Stimulated activated CD8-positive, alpha-beta memory T cell treated with anti-CD3 and anti-CD28 coated beads, Interleukin-2, amount 100 ng/mL, for 1 hour (primary cell): ENCODE measurements at places on chromosomes 4 and X.

GRCh38 chr4:113607147-113607720, 154.3 kb downstream of the CAMK2D start:
- no peak for DNase-seq

DNA sequence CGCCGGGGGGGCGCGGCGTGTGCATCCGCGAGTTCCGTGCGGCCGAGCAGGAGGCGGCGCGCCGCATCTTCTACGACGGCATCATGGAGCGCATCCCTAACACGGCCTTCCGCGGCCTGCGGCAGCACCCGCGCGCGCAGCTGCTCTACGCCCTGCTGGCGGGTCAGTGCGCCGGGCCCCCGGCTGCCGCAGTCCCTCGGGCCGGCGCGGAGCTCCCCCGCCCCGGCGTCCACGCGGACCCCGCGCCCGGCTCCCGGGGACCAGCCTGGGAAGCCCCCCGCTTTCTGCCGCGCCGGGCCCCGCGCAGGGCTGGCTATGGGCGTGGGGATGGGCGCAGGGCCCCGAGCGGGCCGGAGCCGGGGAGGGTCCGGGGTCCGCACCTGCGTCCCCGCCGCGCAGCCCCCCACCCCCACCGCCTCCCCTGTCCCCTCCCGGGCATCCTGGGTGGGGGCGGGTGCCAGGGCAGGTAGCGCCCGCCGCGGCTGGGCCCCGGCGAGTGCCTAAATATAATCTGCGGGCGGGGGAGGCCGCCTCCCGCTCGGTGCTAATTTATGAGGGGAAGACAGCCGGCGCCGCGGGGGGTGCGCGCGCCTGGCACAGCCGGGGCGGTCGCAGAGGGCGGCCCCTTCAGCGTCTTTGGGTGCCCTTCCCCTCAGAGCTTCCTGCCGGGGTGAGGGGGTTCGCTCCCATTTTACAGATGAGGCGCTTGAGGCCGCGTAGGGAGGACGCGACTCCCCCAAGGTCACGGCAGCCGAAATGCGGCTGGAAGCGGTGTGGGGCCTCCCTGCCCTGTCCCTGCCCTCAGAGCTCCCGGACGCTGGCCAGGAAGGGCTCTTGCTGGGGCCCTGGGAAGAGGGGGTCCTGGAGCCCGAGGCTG, 837 bp downstream of the NAT8L start:
- no peak for DNase-seq

DNA sequence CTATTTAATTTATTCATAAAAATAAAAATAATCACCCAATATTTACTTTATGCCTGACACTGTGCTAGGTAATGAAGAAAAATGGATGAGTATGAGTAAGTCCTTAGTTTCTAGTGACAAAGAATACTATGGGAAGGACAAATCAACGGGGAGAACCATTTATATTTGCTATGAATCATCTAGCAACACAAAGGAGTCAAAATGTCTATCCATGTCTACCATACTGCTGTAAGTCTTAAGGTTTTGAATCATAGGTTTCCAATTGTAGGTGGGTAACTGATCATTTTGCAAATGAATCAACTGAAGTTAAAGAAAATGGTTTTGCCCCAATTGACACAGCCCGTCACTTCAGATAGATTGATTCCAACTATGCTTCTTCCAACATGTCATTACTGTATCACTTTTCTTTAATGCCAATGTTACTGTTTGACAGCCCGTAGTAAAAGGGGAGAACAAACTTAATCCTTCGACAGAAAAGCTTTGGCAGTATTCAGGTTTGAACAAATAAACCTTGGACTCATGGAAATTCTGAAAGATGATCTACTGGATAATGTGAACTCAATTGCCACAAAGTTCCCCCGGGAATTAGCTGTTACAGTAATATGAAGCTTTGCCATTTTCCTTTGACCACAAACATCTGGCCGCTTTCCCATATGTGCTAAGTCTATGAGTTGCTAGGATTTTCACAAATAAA, 3.2 kb downstream of the TDO2 start:
- no peak for DNase-seq

DNA sequence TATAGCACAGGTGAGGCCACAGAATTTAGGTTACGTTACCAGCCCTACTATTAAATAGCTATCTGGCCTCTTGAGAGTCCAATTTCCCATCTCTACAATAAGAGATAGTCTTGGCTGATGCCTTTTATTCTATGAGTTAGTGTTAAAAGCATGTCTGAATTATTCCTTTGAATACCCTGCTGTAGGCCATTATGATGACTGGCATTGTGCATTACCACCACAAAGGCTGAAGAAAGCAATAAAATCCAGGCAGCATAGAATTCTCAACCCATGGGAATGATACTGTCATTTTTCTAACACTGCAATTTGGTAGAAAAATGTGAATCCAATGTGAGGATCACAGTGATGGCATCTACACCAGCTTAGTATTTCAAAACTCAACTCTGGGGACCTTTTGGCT, 51.4 kb downstream of the OTC start:
- DNase-seq, result no peak

DNA sequence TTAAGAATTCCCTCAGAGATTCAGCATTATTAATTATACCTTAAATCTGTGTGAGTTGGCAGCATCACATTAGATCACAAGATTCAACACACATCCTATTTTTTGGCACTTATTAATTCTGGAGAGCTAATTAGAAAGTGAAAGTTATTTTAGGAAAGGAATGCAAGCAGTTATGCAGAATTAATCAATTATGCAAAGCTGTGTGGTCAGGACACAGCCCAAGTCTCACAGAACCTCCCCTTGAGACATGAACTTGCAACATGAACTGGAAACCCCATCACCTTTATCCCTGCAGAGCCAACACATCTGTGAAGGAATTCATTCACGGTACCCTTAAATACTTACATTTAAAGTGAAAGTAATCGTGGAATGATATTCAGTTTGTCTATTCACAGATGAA, 80.5 kb downstream of the TSPAN5 start:
- DNase-seq, result no peak

GRCh38 chr4:110124711-110125110, 73.7 kb downstream of the ELOVL6 start:
- DNase-seq, result no peak

- no peak for DNase-seq
Observed at GRCh38 chr4:162406637-162407365, 243.0 kb upstream of the FSTL5 start.

- DNase-seq, result no peak
Observed at GRCh38 chr4:139609647-139610046, 53.6 kb upstream of the SETD7 start.

GRCh38 chr4:128384091-128384520, 96.5 kb upstream of the PGRMC2 start:
- DNase-seq, result no peak

GRCh38 chr4:36208893-36209473, 35.3 kb downstream of the ARAP2 start:
- peak; percentile 5 for DNase-seq

GRCh38 chrX:153766098-153766817, 2.2 kb downstream of the PLXNB3 start:
- no peak for DNase-seq

DNA sequence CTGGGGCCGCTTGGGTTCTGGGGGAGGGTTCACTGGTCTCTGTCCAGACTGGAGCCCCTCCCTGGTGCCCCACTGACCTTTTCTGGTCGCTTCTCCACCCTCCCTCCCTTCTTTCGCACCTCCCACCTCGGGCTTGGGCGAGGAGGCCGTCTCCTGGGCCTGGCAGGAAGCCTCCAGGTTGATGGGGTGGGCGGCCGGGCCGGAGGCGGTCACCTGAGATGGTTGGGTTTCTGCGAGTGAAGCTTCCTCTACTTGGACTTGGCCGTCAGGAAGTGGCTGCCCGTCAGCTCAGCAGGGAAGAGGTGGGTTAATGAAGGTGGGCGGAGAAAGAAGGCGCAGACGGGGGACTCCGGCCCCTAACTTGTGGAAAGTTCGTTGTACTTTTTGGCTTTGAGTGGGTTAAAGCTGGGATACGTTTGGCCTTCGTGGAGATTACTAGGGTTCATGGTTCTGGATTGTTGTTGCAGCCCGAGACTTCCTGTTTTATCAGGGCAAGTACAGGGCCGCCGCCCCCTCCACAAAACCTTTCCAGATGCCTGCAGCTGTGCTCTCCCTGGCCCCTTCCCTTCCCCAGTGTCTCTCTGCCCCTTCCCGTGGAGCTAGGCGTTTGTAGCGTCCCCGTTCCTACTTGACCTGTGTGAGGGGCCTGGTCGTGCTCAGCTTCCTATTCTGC, 1.2 kb downstream of the AKAP17A start:
- DNase-seq, result no peak

GRCh38 chr4:181822005-181822375, 421.2 kb upstream of the TENM3 start:
- DNase-seq, result no peak

- no peak for DNase-seq
Observed at GRCh38 chr4:48031802-48032525, 15.4 kb downstream of the NIPAL1 start.

DNA sequence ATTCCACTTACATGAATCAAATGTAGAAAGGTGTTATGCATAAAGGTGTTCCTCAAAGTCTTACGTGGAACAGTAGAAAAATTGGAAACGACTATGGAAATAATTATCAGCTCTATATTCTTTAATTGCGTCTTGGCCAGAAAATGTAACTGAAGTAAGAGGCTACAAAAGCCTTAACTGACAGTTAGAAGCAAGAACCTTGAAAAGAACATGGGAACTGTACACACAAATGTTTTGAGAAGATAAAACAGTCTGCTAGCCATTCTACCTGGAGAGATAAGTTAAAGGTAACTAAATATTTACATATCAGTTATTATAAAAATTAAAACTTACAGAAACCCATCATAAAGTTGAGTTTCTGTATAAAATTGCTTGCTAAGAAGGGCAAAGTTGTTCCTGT, 172.0 kb upstream of the FTHL17 start:
- no peak for DNase-seq

- DNase-seq, result no peak
Observed at GRCh38 chrX:70208479-70208878, 26.0 kb upstream of the AWAT1 start.

GRCh38 chrX:456551-457291, 70.0 kb upstream of the PPP2R3B start:
- DNase-seq, result no peak

- DNase-seq, result peak; percentile 5
Observed at GRCh38 chrX:15816886-15817285, 26.6 kb downstream of the ZRSR2 start.

DNA sequence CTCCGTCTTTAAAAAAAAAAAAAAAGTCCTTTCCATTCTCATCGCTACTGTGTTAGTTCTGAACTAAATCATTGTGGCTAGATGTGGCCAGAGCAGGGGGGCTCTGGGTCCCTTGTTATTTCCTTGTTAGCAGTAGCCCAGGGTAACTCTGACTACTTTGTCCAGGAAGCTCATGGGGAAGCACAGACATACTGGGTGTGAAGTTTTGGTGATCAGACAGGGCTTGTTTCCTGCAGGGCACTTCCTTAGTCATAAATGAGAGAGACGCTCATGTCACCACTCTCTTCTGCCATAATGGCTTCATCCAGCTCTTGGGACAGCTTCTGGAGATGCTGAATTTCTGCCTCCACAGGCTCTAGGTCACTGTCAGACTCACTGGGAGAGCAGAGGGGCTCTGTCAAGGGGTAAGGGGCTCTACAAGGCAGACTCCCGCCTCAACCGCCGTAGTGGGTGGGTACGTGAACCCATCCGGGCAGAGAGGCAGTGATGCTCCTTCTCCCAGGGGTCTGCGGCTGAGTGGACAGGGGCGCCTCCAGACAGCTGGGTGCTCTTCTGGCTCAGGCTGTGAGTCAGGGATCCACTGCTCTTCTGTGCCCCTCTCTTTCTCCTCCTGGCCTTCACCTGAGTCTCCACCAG, 12.9 kb downstream of the STIM2 start:
- peak; percentile 28 for DNase-seq

GRCh38 chrX:85159644-85160043, 83.9 kb downstream of the SATL1 start:
- no peak for DNase-seq

GRCh38 chr4:39415678-39416283, 9.1 kb downstream of the KLB start:
- DNase-seq, result no peak

GRCh38 chr4:7116705-7117104, 48.8 kb upstream of the GRPEL1 start:
- DNase-seq, result no peak

DNA sequence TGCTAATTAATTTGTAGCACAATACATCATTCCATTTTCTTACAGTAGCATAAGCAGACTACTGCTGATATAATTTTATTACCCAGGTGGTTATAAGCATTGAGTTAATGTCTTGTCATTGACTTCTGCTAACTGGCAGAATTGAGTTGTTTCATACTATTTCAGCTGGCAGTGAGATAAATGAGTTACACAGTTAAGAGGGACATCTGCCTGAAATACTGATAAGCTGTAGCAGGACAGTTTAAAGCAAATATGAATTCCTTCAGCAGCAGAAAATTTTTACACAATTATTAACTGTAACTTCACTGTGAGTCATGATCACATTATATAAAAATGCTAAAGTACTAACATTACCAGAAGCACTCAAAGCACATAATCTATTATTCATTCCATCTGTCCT, 326.8 kb downstream of the INPP4B start:
- DNase-seq, result no peak

DNA sequence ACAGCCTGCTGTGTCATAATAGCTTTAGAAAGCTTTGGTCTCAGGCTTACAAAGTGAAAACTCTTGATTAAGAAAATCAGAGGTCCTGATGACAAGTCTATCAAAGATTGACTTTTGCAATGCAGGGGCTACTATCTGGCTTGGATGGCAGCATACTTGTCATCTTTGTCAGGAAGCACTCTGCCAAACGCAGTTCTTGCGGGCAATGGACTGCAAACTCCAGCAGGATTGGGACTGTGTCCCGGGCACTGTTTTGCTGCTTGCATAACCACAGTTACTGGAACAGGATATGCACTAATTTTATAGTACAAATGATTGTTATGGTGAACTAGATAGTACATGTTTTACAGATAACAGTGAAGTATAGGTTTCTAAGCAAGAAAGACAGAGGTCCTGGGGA, 185.6 kb downstream of the IQCM start:
- no peak for DNase-seq

DNA sequence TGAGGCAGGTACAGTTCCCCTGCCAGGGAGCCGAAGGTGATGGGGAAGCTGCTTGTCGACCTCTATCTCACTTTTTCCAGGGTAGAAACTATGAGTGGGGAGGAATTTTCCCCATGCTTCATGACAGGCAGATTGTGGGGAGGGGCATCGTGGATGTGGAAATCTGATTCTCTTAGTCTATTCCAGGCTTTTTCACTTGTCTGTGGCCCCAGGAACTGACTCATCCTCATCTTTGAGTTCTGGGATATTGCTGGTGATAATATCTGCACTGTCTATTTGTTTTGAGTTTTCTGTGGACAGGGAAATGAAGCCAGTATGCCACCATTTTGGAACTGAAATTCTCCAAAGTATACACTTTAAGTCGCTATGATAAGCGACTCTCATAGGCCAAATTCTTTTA, 7.6 kb upstream of the TLR2 start:
- DNase-seq, result no peak

- no peak for DNase-seq
Observed at GRCh38 chr4:46316215-46316614, 73.7 kb downstream of the GABRA2 start.

DNA sequence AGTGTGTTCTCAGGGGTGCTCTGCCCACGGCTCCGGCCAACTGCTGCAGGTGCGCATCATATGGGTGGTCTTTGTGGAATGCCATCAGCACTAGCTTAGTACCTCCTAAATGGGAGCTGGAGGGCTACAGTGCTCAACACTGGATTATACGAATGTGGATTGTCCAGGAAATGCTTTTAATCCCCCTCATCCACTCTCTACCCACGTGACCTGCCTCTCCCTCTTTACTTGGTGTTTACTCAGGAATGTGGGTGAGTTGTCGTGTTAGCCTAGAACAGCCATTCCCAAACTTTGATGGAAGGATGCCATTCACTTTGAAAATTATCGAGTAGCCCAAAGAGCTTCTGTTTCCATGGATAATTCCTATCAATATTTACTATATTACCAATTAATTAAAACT, 150.8 kb downstream of the PTTG2 start:
- DNase-seq, result no peak
